Stimulated activated naive CD4-positive, alpha-beta T cell (primary cell): ENCODE measurements at places on chromosomes 4 and X.

DNA sequence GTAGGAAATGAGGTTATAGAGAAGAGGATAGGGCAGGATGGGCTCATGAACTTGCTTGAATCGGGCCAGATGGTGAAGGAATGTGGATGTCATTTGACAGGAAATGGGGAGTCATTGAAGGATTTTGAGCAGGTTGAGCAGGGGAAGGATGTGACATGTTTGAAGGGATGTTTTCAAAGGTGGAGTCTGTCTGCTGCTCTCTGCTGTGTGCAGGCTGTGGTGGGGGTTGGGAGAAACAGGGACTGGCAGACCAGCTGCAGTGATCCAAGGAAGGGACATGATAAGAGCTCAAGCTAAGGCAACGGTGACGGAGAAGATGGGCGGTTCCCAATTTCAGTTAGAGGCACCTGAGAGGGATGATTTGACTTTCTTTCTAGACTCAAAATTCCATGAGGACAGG is 14.0 kb upstream of the XPNPEP2 start:
- no peak for DNase-seq

DNA sequence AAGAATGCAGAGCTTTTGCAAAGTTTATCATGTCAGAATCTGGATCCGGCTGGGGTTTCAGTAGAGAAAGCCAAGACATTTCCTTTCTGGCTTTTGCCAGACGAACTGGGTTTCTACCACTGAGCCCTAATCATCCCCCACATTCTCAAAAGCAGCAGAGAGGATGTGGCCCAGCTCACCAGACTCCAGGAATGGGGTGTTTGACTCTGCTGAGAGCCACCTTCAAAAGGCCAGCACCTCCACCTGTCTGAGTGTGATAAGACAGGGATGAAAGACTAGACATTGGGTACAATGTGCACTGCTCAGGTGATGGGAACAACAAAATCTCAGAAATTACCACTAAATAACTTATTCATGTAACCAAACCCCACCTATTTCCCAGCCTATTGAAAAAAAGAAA is 25.7 kb upstream of the CCKAR start:
- no peak for DNase-seq

- no peak for DNase-seq
Observed at GRCh38 chrX:2502668-2503519, 2.1 kb upstream of the DHRSX start.

DNA sequence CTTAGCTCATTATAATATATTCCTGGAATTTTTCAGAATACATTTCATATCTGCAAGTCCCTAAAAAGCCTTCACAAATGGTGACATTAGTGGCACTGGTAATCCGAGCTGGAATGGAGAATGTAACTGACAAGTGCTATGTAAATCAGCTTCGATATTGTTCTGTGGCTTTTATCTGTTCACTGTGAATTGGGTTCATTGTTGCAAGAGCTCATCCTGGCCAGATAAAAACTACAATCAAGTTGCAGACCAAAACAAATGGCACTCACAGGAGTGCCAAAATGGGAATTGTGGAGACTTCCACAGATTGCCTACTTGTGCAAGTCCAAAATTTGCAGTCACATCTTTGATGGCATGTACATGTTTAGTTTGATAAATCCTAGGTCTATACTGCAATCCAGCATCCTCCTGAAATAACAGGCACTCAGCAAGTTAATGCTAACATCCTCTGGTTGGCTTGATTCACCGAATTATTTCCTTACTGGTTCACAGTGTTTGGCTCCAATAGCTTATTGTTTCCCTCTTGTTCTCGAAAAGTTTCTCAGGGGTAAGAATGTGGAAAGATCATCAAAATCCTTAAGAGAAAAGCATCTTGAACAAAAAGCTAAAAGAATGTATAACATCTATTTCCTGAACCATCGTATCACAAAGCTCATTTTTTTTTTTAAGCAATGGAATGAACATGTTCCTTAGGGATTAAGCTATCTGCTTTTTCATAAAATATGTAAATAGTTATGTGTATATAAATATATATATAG is 904.9 kb downstream of the CENPC start:
- no peak for DNase-seq

DNA sequence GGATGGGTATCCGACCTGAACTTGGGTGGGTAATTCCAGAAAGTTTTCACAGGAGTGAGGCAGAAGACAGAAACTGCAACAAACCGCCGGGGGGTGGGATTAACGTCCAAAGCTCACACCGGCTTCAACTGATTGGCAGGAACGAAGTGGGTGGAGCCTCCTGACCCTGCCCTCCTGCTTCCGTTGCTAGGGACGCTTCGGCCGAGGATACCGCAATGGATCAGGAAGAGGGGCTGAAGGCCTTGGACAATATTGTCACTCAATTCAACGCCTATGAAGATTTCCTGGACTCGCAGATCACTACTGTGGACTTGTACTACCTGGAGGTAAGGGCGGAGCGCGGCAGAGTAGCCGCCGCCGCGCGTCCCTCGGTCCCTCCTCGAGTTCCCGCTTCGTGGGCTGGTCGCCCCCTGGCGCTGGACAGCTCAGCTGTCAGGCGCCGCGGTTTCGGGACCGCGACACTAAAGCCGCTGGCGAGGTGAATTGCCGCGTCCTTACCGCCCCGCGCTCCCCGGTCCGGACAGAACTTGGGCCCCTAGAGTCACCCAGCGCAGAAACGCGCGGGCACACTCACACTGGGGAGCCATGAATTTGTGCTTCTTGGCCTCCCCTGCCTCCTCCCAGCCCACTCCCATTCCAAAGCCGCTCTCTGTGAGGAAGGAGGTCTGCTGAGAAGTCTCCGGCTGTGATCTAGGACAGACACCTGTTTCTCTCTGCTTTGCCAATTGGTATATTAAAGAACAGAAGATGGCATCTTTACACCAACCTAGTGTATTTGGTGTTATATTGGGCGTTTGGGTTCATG is at the start of gene CFAP299:
Gene CFAP299 (plus strand): TSS at position 177 of the 805 bp plus-strand sequence.
- peak; percentile 55 for DNase-seq

- no peak for DNase-seq
Observed at GRCh38 chr4:93313197-93313596, 515.4 kb upstream of the ATOH1 start.

- DNase-seq, result no peak
Observed at GRCh38 chrX:136616987-136617685, 30.8 kb upstream of the CD40LG start.

DNA sequence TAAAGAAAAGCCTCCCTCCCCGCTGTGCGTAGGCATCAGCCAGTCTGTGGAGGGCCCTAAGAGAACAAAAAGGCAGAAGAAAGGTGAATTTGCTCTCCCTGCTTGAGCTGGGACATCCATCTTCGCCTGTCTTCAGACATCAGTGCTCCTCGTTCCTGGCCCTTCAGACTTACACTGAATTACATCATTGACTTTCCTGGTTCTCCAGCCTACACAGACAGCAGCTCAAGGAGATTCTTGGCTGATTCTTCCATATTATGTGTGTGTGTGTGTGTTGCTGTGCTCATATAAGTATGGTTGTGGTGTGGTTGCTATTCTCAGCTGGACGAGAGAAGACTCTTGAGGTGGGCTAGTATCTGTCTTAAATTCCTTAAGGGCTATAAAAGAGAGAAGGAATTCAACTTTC is 35.5 kb upstream of the CD99L2 start:
- no peak for DNase-seq

GRCh38 chr4:156547439-156547838 is 424.2 kb downstream of the PDGFC start:
- no peak for DNase-seq
